CD4-positive, alpha-beta T cell (primary cell): ENCODE measurements at places on chromosomes 4 and X.

- H3K4me3 ChIP-seq: no peak overlapping the region
- no peaks in the 10 kb centered on the region for H3K4me1 ChIP-seq
- no peak for DNase-seq
- H3K27ac ChIP-seq: no peak overlapping the region
- no peaks in the 10 kb centered on the region for H3K27me3 ChIP-seq
- H3K36me3 ChIP-seq: no peaks in the 10 kb centered on the region
Observed at GRCh38 chr4:169037506-169037905, 27.5 kb upstream of the CBR4 start.

DNA sequence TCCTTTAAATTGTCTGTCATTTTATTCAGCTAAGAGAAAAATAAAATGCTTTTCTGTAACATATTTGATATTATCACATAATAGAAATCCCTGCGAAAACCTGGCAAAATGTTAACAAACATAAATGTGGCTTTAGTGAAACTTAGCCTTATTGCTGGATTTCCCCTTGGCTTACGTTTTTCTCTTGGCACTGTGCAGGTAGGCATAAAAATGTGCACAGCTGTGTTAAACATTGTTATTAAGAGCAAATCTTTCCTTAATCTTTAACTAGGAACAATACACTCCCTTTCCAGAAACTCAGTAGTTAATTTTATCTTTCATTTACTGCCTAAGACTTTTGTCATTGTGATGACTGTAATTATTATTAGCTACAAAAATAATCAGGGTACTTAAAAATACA is 202.4 kb upstream of the GNPDA2 start:
- no peaks in the 10 kb centered on the region for H3K4me1 ChIP-seq
- no peak overlapping the region for H3K4me3 ChIP-seq
- H3K36me3 ChIP-seq: no peaks in the 10 kb centered on the region
- H3K27me3 ChIP-seq: no peaks in the 10 kb centered on the region
- no peak for DNase-seq

- no peaks in the 10 kb centered on the region for H3K4me1 ChIP-seq
- no peak overlapping the region for H3K4me3 ChIP-seq
- H3K27ac ChIP-seq: no peak overlapping the region
- peaks cover 2% of the 10 kb centered on the region for H3K27me3 ChIP-seq
Observed at GRCh38 chr4:159367781-159368080, 264.9 kb downstream of the RAPGEF2 start.

- H3K27ac ChIP-seq: no peak overlapping the region
- no peaks in the 10 kb centered on the region for H3K36me3 ChIP-seq
- H3K4me1 ChIP-seq: no peaks in the 10 kb centered on the region
- no peaks in the 10 kb centered on the region for H3K27me3 ChIP-seq
- no peak for DNase-seq
Observed at GRCh38 chrX:69142788-69143469, 22.3 kb downstream of the PJA1 start.

- no peak overlapping the region for H3K27ac ChIP-seq
- no peaks in the 10 kb centered on the region for H3K4me1 ChIP-seq
- H3K36me3 ChIP-seq: peaks cover 35% of the 10 kb centered on the region
Observed at GRCh38 chr4:106116025-106116424, 200.0 kb downstream of the TBCK start.

DNA sequence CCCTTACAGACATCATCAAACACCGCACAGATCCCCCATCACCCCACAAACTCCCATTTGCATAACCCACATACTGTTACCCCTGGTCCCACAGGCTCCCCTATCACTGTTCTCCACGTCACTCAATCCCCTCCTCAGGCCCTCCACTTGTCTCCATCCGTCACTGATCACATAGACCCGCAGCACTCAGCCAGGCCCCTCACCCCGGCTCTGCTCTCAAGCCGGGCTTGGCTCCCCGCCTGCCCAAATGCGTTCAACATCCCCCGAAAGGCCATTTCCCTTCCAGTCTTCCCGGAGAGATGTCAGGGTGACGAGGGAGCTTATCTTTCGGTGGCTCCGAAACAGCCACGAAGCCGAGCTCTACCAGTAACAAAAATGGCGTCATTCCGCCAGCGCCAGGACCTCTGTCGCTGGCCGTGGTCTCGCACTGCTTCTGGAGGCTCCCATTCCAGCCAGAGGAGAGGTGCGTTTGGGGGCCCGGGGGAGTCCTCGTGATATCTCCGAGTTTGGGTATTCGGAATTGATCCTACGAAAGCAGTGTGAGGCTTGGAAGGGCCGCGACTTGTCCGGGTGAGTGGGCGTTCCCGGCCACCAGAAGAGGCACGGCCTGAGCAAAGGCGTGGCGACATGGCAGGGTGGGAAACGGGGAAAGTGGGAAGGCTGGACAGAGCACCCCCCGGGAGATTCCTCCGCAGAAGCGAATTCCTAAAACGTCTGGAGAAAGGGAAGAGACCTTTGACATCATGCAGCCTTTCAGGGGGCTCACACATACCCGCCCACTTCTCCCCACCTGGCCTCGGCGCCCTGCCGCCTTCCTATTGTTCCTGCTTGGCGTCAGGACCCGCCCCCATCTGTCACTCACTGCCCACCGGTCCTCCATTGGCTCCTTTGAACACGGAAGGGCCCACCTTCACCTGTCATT is at the start of gene ZNF630:
ZNF630 (minus strand) TSS at position 577 of the 922 bp plus-strand sequence. CDS start 4,754 bp downstream, outside the sequence.
- no peaks in the 10 kb centered on the region for H3K27me3 ChIP-seq
- H3K27ac ChIP-seq: peak within 1 kb of the TSS; percentile 40

DNA sequence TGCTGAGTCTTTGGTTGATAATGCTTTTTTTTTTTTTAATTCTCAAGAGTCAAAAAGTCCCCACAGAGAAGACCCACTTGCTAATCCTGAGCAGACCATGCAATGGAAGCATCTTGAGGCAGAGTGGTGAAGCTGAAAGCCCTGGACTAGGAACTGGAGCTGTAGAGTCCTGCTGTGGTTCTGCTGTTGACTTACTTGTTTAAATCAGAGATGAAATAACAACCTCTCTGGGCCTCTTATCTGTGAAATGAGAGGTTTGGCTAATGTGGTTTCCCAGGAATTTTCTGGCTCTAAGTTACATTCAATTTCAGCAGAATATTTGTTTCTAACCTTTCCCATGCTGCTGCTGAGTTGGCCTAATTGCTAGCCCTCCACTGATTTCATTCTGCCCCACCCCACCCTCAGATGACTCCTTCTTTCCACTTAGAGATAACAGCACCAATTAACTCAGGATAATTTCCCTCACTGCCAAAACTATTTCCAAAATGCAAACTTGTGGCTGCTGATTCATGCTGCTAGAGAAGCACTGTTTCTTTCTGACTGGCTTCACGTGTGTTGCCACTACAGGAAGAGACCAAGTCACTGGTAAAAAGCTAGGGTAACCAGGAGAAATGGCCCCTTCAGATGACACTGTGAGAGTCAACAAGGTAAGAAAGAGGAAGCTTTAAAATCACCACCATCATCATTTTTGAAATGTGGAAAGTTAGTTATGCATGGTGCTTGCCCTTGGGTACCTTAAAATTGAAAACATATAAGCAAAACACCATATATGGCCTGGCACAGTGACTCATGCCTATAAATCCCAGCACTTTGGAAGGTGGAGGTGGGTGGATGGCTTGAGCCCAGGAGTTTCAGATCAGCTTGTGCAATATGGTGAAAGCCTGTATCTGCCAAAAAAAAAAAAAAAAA is 326.4 kb downstream of the DCHS2 start:
- no peaks in the 10 kb centered on the region for H3K4me1 ChIP-seq
- H3K27ac ChIP-seq: no peak overlapping the region
- DNase-seq: no peak
- H3K4me3 ChIP-seq: no peak overlapping the region
- no peaks in the 10 kb centered on the region for H3K36me3 ChIP-seq

DNA sequence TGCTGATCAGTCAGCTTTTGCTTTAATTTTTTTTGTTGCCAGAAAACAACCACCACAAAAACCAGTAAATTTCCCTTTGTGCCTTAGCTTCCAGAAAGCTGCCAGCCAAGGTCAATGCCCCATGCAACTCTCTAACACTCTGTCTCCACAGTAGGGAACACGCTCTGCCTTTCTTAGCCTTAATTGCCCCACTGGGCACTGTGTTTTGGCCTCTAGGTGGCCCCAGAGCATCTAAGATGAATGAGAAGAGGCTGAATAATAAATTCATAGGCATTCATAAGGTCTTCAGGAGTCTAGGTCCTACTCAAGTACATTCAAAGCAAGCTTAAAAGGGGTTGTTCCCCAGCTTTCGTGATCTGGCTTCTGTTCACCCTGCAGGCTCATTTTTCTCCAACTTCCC is 57.7 kb upstream of the PASD1 start:
- H3K27me3 ChIP-seq: no peaks in the 10 kb centered on the region
- H3K4me1 ChIP-seq: no peaks in the 10 kb centered on the region
- H3K4me3 ChIP-seq: no peak overlapping the region
- H3K36me3 ChIP-seq: no peaks in the 10 kb centered on the region

GRCh38 chr4:125979950-125980349 is 665.2 kb downstream of the FAT4 start:
- no peaks in the 10 kb centered on the region for H3K27me3 ChIP-seq
- H3K4me3 ChIP-seq: no peak overlapping the region
- no peaks in the 10 kb centered on the region for H3K36me3 ChIP-seq
- H3K27ac ChIP-seq: no peak overlapping the region

DNA sequence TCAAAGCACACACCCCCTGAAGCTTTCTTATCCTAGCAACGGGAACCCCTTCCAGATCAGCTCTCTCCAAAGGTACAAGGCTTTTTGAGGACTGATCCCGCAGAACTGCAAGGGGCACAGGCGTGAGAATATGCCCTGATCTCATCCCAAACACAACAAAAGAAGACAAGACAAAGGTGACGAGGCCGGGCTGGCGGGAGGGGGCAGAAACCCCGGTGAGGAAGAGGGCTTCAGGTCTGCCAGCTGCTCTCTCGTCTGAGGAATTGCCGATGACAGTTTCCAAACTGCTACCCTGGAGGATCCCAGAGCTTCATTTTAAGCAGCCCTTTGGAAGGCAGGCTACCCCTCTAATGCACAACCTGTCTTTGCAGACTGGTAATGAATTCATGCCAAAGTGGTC is 3.4 kb downstream of the HCFC1 start:
- H3K4me1 ChIP-seq: peaks cover 59% of the 10 kb centered on the region
- H3K27me3 ChIP-seq: no peaks in the 10 kb centered on the region
- H3K27ac ChIP-seq: peak overlapping the region; percentile 76
- H3K4me3 ChIP-seq: peak overlapping the region; percentile 96

DNA sequence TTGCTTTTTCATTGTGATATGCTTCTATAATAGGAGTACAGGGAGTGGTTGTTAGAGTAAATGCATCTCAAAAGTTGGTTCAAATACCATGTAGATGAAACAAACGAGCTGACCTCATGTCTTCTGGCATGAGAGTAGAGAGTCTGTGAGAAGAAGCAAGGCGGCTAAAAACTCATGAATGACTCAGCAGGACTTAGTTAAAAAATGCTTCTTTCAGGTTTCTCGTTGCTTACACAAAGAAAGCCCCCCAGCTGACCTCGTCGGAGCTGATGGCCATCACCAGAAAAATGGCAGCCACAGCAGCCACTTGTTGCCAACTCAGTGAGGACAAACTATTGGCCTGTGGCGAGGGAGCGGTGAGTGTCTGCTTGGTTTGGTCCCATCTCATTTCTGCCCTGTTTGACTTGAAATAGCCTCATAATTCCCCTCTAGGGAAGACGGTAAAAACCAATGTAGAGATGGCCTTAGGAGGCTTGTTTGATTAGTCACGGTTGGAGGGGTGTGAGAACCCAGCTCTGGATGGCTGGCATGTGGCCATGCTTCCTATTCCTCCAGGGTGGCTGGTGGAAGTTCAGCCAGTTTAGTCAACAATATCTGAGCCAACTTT is 14.5 kb downstream of the AFP start:
- no peak overlapping the region for H3K4me3 ChIP-seq
- H3K4me1 ChIP-seq: no peaks in the 10 kb centered on the region
- DNase-seq: no peak
- no peak overlapping the region for H3K27ac ChIP-seq
- no peaks in the 10 kb centered on the region for H3K36me3 ChIP-seq
- no peaks in the 10 kb centered on the region for H3K27me3 ChIP-seq

GRCh38 chrX:134244043-134244442 is 7.1 kb downstream of the CCDC160 start:
- no peaks in the 10 kb centered on the region for H3K36me3 ChIP-seq
- H3K4me3 ChIP-seq: no peak overlapping the region
- H3K4me1 ChIP-seq: no peaks in the 10 kb centered on the region
- H3K27ac ChIP-seq: no peak overlapping the region
- peaks cover 7% of the 10 kb centered on the region for H3K27me3 ChIP-seq
- no peak for DNase-seq

- H3K27ac ChIP-seq: no peak overlapping the region
- H3K4me3 ChIP-seq: no peak overlapping the region
- H3K4me1 ChIP-seq: no peaks in the 10 kb centered on the region
- no peaks in the 10 kb centered on the region for H3K36me3 ChIP-seq
- no peaks in the 10 kb centered on the region for H3K27me3 ChIP-seq
Observed at GRCh38 chrX:82648062-82648461, 860.0 kb upstream of the POU3F4 start.

GRCh38 chr4:172787111-172787510 is 381.5 kb upstream of the GALNT7 start:
- no peaks in the 10 kb centered on the region for H3K27me3 ChIP-seq
- H3K4me1 ChIP-seq: no peaks in the 10 kb centered on the region
- no peak overlapping the region for H3K27ac ChIP-seq
- H3K36me3 ChIP-seq: no peaks in the 10 kb centered on the region

- H3K36me3 ChIP-seq: no peaks in the 10 kb centered on the region
- no peaks in the 10 kb centered on the region for H3K27me3 ChIP-seq
- H3K27ac ChIP-seq: no peak overlapping the region
- DNase-seq: no peak
Observed at GRCh38 chr4:173025131-173025530, 143.5 kb upstream of the GALNT7 start.

DNA sequence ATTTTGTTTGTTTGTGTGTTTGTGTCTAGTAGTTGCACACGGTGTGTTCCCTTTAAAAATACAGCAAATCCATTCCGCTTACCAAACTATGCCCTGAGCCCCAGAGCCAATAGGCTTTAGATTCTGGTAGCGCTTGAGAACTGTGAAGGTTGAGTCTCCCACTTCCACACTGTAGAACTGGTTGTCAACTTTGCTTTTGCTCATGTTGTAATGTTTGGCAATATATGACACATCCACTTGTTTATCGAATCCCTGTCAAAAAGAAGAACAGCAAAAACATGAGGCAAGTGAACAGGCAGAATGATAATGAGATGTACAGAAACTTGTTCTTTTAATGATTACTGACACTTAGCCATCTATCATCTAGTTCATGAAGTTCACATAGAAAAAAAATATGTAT is 200.6 kb downstream of the MAPK10 start:
- no peak for DNase-seq
- no peaks in the 10 kb centered on the region for H3K27me3 ChIP-seq
- H3K4me3 ChIP-seq: no peak overlapping the region
- H3K36me3 ChIP-seq: no peaks in the 10 kb centered on the region

GRCh38 chr4:45713996-45714395 is 409.9 kb downstream of the GABRG1 start:
- DNase-seq: no peak
- H3K4me3 ChIP-seq: no peak overlapping the region
- no peak overlapping the region for H3K27ac ChIP-seq

GRCh38 chr4:3442959-3443749 is 1.4 kb downstream of the HGFAC start:
- no peaks in the 10 kb centered on the region for H3K36me3 ChIP-seq
- H3K4me3 ChIP-seq: no peak overlapping the region
- no peaks in the 10 kb centered on the region for H3K27me3 ChIP-seq
- H3K4me1 ChIP-seq: peaks cover 11% of the 10 kb centered on the region
- peak; percentile 50 for DNase-seq
- no peak overlapping the region for H3K27ac ChIP-seq

GRCh38 chrX:22666441-22666840 is 333.3 kb upstream of the DDX53 start:
- H3K27ac ChIP-seq: no peak overlapping the region
- no peaks in the 10 kb centered on the region for H3K36me3 ChIP-seq
- H3K27me3 ChIP-seq: no peaks in the 10 kb centered on the region
- DNase-seq: no peak

GRCh38 chr4:176883681-176884418 is 91.1 kb upstream of the VEGFC start:
- no peak overlapping the region for H3K4me3 ChIP-seq
- H3K4me1 ChIP-seq: no peaks in the 10 kb centered on the region
- no peak overlapping the region for H3K27ac ChIP-seq
- no peaks in the 10 kb centered on the region for H3K36me3 ChIP-seq
- no peak for DNase-seq
- H3K27me3 ChIP-seq: no peaks in the 10 kb centered on the region
